GM18507 (cell line): ENCODE measurements at places on chromosomes 12 and 14.

DNA sequence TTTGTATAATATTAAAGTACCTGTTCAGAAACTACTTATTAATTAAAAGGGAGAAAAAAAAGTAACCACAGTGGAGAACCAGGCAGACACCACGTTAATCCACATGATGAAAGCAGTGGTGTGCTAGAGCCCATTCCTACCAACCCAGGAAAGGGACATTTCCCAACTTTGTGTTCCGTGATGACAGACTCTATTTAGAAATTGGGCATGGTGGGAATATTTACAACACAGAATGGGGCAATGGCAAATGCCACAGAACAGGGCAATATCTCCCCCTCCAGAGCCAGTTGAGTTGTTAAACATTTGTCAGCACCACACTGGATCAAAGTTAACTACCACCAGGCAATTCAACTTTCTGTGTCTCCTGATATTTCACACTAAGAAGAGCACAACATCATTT, 1.2 kb upstream of the HIGD1C start:
- no peak for DNase-seq

DNA sequence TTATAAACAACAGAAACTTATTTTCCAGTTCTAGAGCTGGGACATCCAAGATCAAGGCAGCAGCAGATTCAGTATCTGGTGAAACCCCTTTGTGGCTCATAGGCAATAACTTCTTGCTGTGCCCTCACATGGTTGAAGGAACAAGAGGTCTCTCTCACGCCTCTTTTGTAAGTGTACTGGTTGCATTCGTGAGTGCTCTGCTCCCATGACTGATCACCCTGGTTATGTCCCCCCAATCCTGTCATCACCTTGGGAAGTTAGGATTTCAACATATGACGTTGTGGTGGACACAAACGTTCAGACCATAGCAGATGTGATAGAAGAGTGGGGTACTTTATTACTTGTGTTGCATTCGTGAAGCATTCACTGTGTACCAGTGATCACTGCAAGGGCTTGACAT, 184.0 kb downstream of the SRGAP1 start:
- DNase-seq: no peak

- no peak for DNase-seq
Measured at GRCh38 chr12:58479401-58479800, 440.9 kb downstream of the LRIG3 start.

- DNase-seq: no peak
Measured at GRCh38 chr14:75051556-75051899, 261 bp upstream of the MLH3 start.

- no peak for DNase-seq
Measured at GRCh38 chr12:114355389-114356088, 50.4 kb downstream of the TBX5 start.

DNA sequence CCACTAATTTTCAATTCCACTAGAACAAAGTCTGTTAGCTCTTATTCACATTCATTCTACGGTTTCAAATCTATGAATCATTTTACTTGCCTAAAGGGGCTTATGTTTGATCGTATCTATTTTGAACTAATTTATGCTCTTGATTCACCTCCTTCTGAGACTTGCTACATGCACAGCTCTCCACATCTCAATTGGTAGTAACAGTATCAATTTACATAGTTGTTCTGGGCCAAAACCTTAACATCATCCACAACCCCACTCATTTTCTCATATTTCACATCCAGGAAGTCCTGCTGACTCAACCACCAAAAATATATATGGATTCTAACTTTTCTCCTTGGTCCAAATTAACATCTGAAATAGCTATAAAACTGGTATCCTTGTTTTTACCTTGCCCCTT, 208.6 kb downstream of the RASSF9 start:
- DNase-seq: no peak

GRCh38 chr12:124568431-124569374, 1.3 kb upstream of the NCOR2 start:
- no peak for DNase-seq
